Prostate gland (tissue), 2 donors: ENCODE measurements at places on chromosomes 3 and 15.

- H3K36me3 ChIP-seq = no peaks in the 10 kb centered on the region
- no peaks in the 10 kb centered on the region for H3K27me3 ChIP-seq
- H3K4me1 ChIP-seq = no peaks in the 10 kb centered on the region
- no peak for DNase-seq
- no peak overlapping the region for H3K4me3 ChIP-seq
- no peak overlapping the region for H3K27ac ChIP-seq
Measured at GRCh38 chr3:20071175-20071574, 30.9 kb downstream of the KAT2B start.

DNA sequence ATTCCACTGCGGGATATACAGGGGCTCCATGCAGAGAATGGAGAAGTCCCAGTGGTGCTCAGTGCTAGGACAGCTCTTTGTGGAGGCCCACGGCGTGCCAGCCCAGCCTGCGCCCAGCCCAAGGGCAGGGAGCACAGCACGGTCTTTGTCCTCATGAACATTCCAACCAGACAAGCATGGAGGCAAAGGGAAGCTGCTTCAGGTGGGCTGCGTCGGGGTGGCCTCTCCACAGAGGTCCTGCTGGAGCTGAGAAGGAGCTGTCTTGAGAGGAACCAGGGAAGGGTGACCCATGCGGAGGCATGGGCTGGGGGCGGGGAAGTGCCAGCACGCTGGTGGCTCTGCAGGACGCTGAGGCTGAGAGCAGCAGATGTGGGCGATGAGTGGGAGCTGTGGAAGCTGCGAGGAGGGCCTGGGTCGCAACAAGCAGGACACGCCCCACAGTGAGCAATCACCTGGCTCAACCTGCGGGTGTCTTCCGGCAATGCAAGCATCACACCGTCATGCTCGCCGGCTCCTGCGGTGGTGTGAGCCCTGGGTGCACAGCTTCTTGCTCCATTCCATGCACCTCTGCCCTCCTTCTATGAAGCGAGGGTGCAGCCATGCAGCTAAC lies 14.0 kb upstream of the KLF15 start:
- DNase-seq = no peak
- no peak overlapping the region for H3K4me3 ChIP-seq
- H3K4me1 ChIP-seq = no peaks in the 10 kb centered on the region
- H3K27ac ChIP-seq = no peak overlapping the region

- H3K4me3 ChIP-seq = peak overlapping the region; percentile 76
- H3K36me3 ChIP-seq = no peaks in the 10 kb centered on the region
- H3K27me3 ChIP-seq = no peaks in the 10 kb centered on the region
- H3K4me1 ChIP-seq = peaks cover 8% of the 10 kb centered on the region
Measured at GRCh38 chr3:98732286-98733052, 30.7 kb upstream of the ST3GAL6 start.

GRCh38 chr3:187728248-187728647 lies 17.0 kb downstream of the BCL6 start:
- DNase-seq = no peak
- no peaks in the 10 kb centered on the region for H3K27me3 ChIP-seq
- H3K4me3 ChIP-seq = no peak overlapping the region
- H3K36me3 ChIP-seq = peaks cover 61% of the 10 kb centered on the region

DNA sequence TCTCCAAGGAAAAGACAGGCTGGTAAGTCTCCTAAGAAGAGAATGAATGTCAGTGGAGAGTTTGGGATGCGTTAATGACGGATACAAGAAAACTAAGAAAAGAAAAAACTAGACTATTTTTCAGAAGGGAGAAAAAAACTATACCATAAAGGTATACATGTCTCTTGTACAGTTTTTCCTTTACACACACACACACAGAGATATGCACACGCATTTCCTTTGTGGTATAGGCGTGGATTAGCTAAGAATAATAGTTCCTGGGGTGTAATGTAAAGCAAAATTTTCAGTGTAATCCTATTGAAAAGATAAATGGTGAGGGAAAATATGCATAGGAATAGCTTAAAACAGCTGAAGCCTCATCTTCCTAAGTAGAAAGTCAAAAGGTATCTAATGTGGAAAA lies 36.3 kb downstream of the GABPB1 start:
- H3K4me1 ChIP-seq = no peaks in the 10 kb centered on the region
- no peaks in the 10 kb centered on the region for H3K36me3 ChIP-seq
